ENCODE measurements at places on chromosomes 1 and 21. TPM values are rescaled to one million over a fixed set of nuclear protein-coding genes. Genes with fewer than 3 reads are reported as not detected.
A peak's percentile ranks its signal among the peaks of the same experiment; 100 is the strongest.

DNA sequence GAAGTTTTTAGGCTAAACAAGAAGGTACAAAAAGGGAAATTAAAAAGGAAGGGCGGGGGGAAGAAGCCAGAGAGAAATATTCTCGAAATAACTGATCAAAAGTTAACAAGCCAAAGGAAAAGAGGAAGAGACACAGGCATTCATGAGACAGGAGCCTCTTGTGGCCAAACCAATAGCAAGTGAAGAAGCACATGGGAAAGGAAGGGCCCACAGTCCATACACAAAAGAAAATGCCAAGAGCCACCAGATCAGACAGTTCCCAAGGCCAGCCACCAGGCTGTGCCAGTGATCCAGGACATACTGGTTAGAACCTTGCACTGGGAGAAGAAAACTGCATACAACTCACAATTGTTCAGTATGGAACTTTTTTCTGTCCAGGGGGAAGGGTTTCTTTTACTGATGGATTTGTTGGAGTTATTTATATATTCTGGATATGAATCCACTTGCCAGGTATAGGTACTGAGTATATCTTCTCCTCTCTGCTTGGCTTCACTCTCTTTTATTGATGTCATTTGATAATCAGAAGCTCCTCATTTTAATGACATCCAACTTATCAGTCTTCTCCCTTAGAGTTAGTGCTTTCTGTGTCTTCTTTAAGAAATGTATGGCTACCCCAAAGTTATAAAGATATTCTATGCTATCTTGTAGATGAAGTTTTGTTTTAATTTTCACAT, 76.8 kb downstream of the CD46 start:
- DNase-seq: peak; percentile 86

DNA sequence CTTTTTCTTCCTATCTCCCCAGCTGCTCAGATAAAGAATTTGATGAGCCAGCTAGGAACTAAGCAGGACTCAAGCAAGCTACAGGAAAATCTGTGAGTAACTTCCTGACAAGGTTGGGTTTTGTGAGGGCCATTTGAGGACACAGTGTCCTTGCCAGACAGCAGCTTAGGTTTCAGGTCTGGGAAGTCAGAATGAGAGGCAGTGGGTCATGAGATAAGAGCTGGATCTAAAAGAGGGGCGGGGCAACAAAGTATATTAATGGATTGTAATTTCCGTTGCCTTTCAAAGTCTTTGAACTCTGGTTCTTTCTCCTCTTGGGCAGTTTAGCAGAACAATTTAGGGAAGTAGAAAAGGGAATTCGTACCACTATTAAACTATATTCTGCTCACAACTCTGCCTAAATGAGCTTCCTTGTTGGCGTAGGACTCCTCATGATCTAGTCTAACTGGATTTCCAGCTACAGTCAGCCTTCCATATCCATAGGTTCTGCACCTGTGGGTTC, 16.6 kb downstream of the STX12 start:
- DNase-seq: no peak

Gene AHCYL1
- total RNA-seq: 62.6 TPM

Gene NID1
- total RNA-seq: 43.7 TPM

All from Caco-2 (cell line).